ENCODE measurements at places on chromosomes 11 and 22.

- DNase-seq: no peak
Observed at GRCh38 chr11:9104580-9104979, 13.2 kb upstream of the SCUBE2 start.

DNA sequence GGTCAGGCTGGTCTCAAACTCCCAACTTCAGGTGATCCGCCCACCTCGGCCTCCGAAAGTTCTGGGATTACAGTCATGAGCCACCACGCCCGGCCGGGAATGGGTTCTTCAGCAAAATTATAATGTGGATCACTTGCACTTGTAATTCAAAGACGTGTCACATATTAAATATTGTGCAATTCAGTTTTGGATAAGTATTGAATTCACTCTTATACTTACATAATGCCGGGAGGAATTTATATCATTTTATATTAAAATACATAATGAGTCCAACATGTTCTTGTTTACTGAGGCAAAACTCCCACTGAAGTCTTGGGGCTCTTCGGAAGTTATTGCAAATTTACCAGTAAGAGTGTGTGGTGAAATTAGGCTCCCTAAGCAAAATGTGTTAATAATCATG, 635.2 kb upstream of the LUZP2 start:
- DNase-seq: no peak

DNA sequence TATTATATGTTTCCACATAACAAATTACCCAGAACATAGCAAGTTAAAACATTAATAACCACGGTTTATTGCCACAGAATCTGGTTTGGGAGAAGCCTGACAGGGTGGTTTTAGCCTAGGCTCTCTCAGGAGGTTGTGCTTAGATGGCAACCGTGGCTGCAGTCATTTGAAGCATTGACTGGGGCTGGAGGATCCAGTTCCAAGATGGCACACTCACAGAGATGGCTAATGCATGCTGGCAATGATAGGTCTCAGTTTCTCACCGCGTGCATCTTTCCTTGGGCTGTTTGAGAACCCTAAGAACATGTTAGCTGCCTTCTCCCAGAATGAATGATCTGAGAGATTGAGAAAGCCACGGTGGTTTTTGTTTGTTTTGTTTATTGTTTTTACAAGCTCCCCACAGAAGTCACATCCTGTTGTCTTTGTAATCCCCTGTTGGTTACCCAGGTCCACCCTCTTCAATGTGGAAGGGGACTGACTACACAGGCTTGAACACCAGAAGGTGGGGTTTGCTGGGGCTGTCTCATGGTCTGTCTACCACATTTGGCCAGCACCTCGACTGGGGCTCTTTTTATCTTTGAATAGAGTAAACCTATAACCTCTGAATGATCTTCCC, 36.6 kb upstream of the GRAMD1B start:
- DNase-seq: no peak

GRCh38 chr11:12439615-12440014, 62.2 kb downstream of the PARVA start:
- no peak for DNase-seq

GRCh38 chr11:70191495-70192140, 11.5 kb upstream of the FADD start:
- no peak for DNase-seq

Measured in 8988T (cell line).